ENCODE measurements at places on chromosomes 5 and 9. TPM values are rescaled to one million over a fixed set of nuclear protein-coding genes. Genes with fewer than 3 reads are reported as not detected.
A peak's percentile ranks its signal among the peaks of the same experiment; 100 is the strongest.

The IFNA2 gene
- total RNA-seq, result not detected

The FBXL7 gene
- total RNA-seq, result not detected

The UAP1L1 gene
- total RNA-seq, result 14.7 TPM

The GFPT2 gene
- total RNA-seq, result 24.4 TPM

The GEMIN5 gene
- 18.6 TPM for total RNA-seq

- H3K27me3 ChIP-seq, result no peaks in the 10 kb centered on the region
- H3K36me3 ChIP-seq, result no peaks in the 10 kb centered on the region
- no peak overlapping the region for H3K27ac ChIP-seq
- peaks cover 24% of the 10 kb centered on the region for H3K4me1 ChIP-seq
Observed at GRCh38 chr5:40675396-40676133, 4.2 kb upstream of the PTGER4 start.

DNA sequence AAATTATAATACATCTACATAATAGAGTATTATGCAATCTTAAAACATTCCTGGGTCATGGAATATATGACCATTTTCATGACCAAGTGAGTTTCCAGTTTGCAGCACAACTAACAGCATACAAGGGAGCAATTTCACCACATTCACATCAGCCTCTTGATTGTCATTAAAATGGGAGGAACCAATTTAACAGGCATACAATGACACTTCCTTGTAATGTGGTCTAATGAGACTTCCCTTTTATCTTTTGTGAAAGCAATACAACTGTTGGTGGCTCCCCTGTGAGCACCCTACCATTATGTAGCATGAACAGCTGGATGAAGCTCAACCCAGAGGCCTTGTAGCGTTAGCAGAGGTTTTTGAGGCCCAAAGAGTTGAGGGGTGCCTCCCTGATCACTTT lies 13.6 kb upstream of the TMOD1 start:
- H3K27ac ChIP-seq, result no peak overlapping the region
- no peak for DNase-seq
- no peaks in the 10 kb centered on the region for H3K4me1 ChIP-seq
- no peak overlapping the region for H3K4me3 ChIP-seq
- H3K36me3 ChIP-seq, result no peaks in the 10 kb centered on the region

- no peaks in the 10 kb centered on the region for H3K4me1 ChIP-seq
- H3K4me3 ChIP-seq, result no peak overlapping the region
- no peak for DNase-seq
- peaks cover 84% of the 10 kb centered on the region for H3K27me3 ChIP-seq
- no peak overlapping the region for H3K27ac ChIP-seq
Observed at GRCh38 chr5:102411-103043, 10.6 kb downstream of the PLEKHG4B start.

DNA sequence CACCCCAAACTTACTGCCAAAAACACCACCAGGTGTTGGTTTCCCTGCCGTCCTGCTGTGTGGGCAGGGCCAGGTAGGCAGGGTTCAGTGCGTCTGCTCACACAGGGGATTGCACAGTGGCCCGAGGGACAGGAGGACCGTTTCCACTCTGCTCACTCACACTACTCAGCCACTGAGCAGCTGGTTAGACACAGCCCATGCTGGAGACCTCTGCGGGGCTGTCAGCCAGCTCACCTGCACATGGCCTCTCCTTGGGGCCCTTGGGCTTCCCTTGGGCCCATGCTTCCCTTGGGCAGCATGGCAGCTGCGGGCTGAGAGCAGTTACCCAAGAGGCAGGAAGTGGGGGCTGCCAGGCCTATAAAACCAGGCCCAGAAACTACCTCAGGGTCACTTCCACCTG lies 79.0 kb downstream of the SYK start:
- no peak overlapping the region for H3K27ac ChIP-seq
- no peaks in the 10 kb centered on the region for H3K36me3 ChIP-seq
- H3K4me1 ChIP-seq, result no peaks in the 10 kb centered on the region
- DNase-seq, result no peak

DNA sequence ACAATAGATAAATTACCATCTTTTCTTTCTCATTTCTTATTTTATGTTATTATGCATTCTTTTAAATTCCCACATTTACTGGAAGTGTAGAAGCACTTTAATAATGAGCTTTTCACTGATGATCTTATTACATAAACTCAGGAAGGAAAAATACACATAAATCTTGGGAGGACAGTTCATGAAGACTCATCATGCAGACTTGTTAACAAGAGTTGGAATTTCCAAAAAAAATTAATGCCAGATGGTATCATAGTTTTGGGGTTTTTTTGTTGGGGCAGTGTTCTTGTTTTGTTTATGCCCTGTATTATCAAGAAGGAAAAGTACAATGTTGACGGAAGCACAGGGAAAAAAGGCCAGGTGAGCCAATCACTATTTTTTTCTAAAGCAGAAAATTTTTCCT lies 35.1 kb downstream of the CEMIP2 start:
- H3K36me3 ChIP-seq, result peaks cover 17% of the 10 kb centered on the region
- no peak overlapping the region for H3K4me3 ChIP-seq
- no peaks in the 10 kb centered on the region for H3K4me1 ChIP-seq
- DNase-seq, result no peak

DNA sequence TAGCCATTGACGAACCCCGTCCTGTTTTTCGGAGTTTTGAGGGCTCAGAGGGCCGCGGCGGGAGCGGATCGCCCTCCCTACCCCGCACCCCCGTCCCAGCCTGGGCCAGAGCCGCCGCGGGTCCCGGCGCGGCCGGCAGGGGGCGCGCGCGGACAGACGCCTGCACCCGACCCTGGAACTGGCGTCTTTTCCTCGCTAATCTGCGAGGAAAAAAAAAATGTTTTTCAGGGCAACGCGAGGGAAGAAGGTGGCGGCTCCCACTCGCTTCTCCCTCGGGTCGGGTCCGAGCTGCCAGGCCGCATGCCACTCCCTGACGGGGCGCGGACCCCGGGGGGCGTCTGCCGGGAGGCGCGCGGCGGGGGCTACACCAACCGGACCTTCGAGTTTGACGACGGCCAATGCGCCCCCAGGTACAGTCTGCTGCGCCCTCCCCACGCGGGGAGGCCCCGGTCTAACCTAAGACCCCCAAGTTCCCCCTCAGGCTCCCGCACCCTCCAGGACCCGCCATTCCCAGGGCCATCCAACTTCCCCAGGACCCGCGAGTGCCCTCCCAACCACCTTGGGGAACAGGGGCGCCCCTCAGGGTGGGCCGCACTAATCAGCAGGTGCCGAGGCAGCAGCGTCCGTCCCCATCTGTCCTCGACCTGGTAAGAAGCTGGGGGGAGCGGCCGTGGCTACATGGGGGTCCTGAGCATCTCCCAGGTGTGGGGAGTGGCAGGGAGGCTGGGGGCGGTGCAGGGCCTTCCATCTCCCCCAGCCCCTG lies at the start of gene KCNT1:
Gene KCNT1 (plus strand): TSS at position 227 of the 763 bp plus-strand sequence. CDS start 74 bp downstream, at position 301.
- H3K4me3 ChIP-seq, result no peak within 1 kb of the TSS
- no peaks in the 10 kb centered on the region for H3K36me3 ChIP-seq
- peak; percentile 58 for DNase-seq
- H3K27me3 ChIP-seq, result peaks cover 85% of the 10 kb centered on the region
- H3K4me1 ChIP-seq, result no peaks in the 10 kb centered on the region
- no peak within 1 kb of the TSS for H3K27ac ChIP-seq

DNA sequence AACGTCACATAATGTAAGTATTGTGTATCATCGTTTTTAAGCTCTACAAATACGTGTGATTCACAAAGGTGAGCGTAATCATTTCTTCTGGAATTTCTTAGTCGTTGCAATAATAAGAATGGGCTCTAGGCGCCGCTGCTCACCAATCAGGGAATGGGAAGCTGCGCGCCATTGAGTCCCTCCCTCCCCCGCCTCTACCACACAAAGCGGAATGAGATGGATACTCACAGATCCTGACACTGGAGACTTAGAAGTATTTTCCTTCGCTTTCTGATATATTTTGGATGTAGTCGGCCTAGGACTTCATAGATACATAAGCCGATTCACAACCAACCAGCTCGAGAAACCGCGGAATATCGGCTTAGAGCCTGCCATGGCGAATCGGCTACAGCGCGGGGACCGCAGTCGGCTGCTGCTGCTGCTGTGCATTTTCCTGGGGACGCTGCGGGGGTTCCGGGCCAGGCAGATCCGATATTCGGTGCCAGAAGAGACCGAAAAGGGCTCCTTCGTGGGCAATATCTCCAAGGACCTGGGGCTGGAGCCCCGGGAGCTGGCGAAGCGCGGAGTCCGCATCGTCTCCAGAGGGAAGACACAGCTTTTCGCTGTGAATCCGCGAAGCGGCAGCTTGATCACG lies at the start of gene PCDHGA11:
Gene PCDHGA11 (plus strand): TSS at position 197 of the 634 bp plus-strand sequence. CDS start 177 bp downstream, at position 374.
- H3K27me3 ChIP-seq, result peaks cover 25% of the 10 kb centered on the region
- H3K27ac ChIP-seq, result no peak within 1 kb of the TSS
- H3K4me3 ChIP-seq, result peak within 1 kb of the TSS; percentile 50
- no peaks in the 10 kb centered on the region for H3K36me3 ChIP-seq
- DNase-seq, result peak; percentile 38
- no peaks in the 10 kb centered on the region for H3K4me1 ChIP-seq

DNA sequence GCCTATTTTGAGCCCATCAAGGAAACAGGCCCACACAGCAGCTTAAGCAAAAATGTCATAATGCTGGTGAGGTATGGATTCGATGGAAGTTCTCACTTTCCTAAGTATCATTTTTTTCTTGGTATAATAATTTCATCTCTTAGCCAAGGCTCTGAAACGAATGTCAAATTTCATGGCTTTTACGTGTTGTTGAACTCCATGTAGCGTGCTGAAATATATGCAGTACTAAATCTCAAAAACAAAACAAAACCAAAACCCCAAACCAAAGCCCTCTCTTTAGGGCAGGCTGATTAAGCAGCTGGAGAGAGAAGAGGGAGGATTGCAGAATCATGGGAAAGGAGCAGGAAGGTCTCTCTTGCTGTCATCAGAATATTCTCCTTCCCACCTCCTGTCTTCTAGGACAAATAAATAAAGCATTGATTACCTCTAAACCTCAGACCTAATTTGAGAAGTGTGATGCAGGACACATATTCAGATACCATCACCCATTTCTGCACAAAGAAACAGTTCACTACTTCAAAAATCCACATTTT lies 58.3 kb downstream of the TMEM174 start:
- H3K36me3 ChIP-seq, result no peaks in the 10 kb centered on the region
- H3K4me3 ChIP-seq, result no peak overlapping the region
- no peak for DNase-seq
- H3K4me1 ChIP-seq, result peaks cover 15% of the 10 kb centered on the region
- no peak overlapping the region for H3K27ac ChIP-seq

GRCh38 chr5:23893561-23893960 lies 386.2 kb downstream of the PRDM9 start:
- H3K4me3 ChIP-seq, result no peak overlapping the region
- no peak overlapping the region for H3K27ac ChIP-seq
- H3K4me1 ChIP-seq, result no peaks in the 10 kb centered on the region
- H3K27me3 ChIP-seq, result no peaks in the 10 kb centered on the region
- no peak for DNase-seq

DNA sequence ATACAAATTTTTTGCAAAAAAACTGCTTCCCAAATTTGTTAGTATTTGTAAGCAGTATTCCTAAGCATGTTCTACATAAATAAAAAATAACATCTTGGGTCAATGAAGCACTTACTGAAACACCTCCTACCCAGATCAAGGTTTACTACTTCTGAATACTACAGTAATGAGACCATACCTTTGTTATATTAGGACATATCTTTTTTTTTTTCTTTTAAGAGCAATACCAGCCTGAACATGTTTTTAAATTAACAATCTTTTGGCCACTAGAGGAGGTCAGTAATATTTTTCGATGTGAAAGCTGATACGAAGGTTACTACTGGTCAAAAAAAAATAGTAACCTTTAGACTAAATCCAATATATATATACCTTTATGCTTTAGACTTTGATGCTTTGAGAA lies 72.7 kb downstream of the CERT1 start:
- no peak overlapping the region for H3K4me3 ChIP-seq
